ENCODE measurements at places on chromosomes 13 and 19.

DNA sequence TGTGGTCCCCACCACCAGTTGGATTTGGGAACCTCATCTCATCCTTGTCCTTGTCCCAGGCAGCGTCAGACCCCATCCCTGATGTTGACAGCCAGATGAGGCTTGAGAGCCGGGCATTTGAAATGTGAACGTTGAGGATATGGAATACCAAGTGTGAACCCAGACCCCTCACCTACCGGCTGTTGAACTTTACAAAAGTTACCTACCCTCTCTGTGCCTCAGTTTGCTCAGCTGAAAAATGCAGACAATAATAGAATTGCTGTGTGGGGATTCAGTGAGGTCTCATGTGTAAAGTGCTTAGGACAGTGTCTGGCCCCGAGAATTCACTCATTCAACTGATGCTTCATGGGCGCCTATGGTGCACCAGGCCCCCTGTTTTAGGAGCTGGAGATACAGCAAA lies 693 bp upstream of the SIGLEC14 start:
- no peak for DNase-seq

- no peak for DNase-seq
Measured at GRCh38 chr13:105643966-105644365, 891.5 kb downstream of the EFNB2 start.

GRCh38 chr13:72025836-72026235 lies 158.8 kb upstream of the DACH1 start:
- DNase-seq, result peak; percentile 74

DNA sequence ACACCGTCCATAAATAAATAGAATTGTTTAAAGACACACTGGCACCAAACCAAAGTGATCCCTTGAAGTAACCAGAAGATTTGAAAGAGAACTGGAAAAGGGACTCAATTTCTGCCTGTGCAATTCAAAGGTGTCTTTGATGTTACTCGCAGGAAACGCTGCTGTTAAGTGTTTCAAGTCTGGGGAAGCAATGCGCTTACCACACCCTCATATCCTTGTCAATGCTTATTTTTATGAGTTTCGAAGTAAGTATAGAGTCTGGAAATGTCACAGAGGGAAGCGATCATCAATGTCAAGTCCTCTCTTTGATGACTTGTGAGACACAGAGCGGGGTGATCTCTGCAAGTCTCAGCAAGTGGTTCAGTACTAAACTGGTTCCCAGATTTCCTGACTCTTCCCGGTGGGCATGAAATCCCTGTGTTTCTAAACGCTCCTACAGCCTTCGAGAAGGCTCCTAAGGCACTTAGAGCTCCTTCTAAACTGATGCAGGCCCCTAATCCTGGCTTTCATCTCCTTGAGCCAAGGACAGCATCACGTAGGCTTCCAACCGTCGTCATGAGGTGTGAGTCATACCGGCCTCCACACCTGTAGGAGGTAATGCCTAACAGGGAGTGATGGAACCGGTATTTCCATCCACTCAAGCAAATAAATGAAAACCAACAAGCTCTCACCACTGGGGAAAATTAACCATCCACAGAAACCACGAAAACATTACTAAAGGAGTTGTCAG lies 22.8 kb downstream of the SYDE1 start:
- peak; percentile 45 for DNase-seq

DNA sequence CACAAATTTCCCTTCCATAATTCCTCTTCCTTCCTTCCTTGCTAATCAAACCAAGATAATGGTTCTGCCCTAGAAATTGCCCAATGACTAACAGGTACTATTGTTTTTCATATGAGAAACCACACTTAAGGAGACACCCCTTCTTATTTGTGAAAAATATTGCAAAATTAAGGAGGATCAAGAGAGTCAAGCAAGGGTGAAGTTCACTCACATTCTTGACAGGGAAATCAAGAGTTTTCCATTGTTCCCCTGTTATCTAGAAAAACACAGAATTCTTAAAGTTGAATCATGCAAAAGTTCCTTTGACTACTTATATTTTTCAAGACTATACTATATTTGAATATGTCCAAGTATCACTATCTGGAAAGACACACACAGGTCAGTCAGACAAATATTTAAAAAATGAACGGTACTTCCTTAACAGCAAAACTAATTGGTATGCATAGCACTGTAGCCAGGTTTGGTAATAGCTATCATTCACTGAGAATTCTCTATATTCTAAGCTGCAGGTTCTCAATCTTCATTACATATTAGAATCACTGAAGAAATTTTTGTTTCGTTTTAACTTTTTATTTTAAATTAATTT lies 897.2 kb downstream of the DIAPH3 start:
- peak; percentile 20 for DNase-seq
